ENCODE measurements at places on chromosomes 7 and 10. TPM values are rescaled to one million over a fixed set of nuclear protein-coding genes. Genes with fewer than 3 reads are reported as not detected.

The ACHE gene
- total RNA-seq: 0.24 TPM

The MPP7 gene
- 23.7 TPM for total RNA-seq

The POLR1F gene
- total RNA-seq: 19.5 TPM

The SCRN1 gene
- total RNA-seq: 58.3 TPM

The METTL27 gene
- not detected for total RNA-seq

The MSS51 gene
- total RNA-seq: 0.24 TPM

The AGMO gene
- 0.43 TPM for total RNA-seq

The NPSR1 gene
- not detected for total RNA-seq

The ZNF239 gene
- 1.2 TPM for total RNA-seq

The CCL24 gene
- total RNA-seq: not detected

The SPDYE8 gene
- total RNA-seq: not detected

The CADPS2 gene
- total RNA-seq: 4.0 TPM

The SPDYE9 gene
- not detected for total RNA-seq

The UCMA gene
- not detected for total RNA-seq

The ASZ1 gene
- total RNA-seq: not detected

The FGFBP3 gene
- not detected for total RNA-seq

The TFR2 gene
- 1.3 TPM for total RNA-seq

The AS3MT gene
- 4.9 TPM for total RNA-seq

The HOXA13 gene
- not detected for total RNA-seq

The LRRD1 gene
- total RNA-seq: not detected

The TRPV5 gene
- total RNA-seq: not detected

The AFAP1L2 gene
- total RNA-seq: 15.7 TPM

The RPP30 gene
- 45.2 TPM for total RNA-seq

The MACC1 gene
- 50.1 TPM for total RNA-seq

The MARCHF5 gene
- 19.0 TPM for total RNA-seq

The SYNPO2L gene
- not detected for total RNA-seq

The TET1 gene
- 0.21 TPM for total RNA-seq

The NEUROD6 gene
- not detected for total RNA-seq

The GPR15LG gene
- 3.4 TPM for total RNA-seq

The ZNF503 gene
- total RNA-seq: 4.8 TPM

The GPRIN2 gene
- total RNA-seq: 0.85 TPM

The EIF5AL1 gene
- total RNA-seq: 0.48 TPM

The MARVELD1 gene
- total RNA-seq: 12.6 TPM

The SUN3 gene
- not detected for total RNA-seq

The GRID2IP gene
- total RNA-seq: not detected
